M059J (cell line): ENCODE measurements at places on chromosomes 7 and 10. TPM values are rescaled to one million over a fixed set of nuclear protein-coding genes. Genes with fewer than 3 reads are reported as not detected.

- no peak for DNase-seq
These were observed 4.0 kb downstream of the GPR15LG start for GRCh38 chr10:84177541-84178141.

The TMEM176A gene
- 0.34 TPM in 1 of 2 replicates, not detected in the other for total RNA-seq

GRCh38 chr7:23238983-23239652 lies 7.5 kb upstream of the GPNMB start:
- DNase-seq, result no peak

- no peak for DNase-seq
These were observed 94.7 kb downstream of the OSBPL3 start for GRCh38 chr7:24885305-24885704.

The PCGF6 gene
- 16.8 and 26.6 TPM in 2 replicates for total RNA-seq

The PKD2L1 gene
- total RNA-seq, result not detected in 2 replicates

- no peak for DNase-seq
These were observed 571.1 kb downstream of the GRID1 start for GRCh38 chr10:85795460-85795859.

DNA sequence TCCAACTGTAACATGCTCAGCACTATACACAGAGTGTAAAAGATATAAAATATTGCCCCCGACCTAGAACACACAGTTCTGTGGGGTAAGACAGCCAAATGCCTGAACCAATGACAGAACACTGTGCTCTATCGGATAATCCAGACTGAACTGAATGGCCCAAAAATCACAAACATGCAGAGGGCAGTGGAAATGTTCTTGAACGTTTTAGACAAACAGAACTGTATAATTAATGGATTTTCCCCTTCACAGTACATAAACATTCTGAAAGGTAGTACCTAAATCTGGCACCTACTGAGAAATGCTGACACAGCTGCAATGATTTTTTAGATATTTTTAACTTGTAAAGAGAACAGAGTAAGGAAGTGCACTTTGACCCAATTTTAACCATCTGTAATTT lies 33.4 kb downstream of the PARD3 start:
- no peak for DNase-seq

DNA sequence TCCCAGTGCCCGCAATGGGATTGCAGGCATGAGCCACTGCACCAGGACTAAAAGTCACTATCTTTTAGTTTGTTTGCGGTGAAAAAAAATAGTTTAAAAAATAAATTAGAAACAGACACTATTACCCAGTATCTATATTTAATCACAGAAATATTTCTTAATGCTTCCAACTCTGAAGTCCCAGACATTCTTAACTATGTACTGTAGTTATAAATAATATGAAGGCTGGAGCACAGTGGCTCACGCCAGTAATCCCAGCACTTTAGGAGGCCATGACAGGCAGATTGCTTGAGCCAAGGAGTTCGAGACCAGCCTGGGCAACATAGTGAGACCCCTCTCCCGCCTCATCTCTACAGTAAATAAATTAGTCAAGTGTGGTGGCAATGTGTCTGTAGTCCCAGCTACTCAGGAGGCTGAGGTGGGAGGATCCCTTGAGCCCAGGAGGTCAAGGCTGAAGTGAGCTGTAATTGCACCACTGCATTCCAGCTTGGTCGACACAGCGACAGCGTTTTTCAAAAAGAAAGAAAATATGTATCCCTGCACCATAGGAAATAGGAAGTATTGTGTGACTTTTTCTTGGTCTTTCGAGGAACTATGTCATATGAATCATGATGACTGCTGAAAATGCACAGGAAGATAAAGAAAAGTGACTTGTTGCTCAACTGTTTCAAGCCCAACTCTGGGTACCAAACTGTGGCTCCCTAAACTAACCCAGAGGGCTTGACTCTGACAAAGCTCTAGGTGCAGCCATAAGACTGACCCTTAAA lies 74.9 kb upstream of the STEAP1B start:
- DNase-seq, result peak; percentile 20

DNA sequence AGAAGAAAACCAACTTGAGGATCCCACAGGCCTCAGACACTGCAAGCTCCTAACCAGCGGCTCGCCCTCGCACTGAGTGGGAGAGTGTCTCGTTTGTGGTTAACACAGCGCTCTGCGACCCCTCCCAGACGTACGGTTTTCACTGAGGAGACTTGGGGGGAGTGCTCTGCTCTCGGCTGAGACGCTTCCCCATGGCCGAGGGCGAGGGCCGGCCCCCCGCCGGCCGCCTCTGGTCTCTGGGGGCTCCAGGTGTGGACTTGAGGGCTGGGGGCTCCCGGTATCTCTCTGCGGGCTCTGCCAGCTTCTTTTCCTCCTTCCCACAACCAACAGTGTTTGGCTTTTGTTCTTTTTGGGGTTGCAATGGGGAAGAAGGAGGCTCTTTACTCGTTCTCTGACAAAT lies 118.7 kb downstream of the LARP4B start:
- no peak for DNase-seq

DNA sequence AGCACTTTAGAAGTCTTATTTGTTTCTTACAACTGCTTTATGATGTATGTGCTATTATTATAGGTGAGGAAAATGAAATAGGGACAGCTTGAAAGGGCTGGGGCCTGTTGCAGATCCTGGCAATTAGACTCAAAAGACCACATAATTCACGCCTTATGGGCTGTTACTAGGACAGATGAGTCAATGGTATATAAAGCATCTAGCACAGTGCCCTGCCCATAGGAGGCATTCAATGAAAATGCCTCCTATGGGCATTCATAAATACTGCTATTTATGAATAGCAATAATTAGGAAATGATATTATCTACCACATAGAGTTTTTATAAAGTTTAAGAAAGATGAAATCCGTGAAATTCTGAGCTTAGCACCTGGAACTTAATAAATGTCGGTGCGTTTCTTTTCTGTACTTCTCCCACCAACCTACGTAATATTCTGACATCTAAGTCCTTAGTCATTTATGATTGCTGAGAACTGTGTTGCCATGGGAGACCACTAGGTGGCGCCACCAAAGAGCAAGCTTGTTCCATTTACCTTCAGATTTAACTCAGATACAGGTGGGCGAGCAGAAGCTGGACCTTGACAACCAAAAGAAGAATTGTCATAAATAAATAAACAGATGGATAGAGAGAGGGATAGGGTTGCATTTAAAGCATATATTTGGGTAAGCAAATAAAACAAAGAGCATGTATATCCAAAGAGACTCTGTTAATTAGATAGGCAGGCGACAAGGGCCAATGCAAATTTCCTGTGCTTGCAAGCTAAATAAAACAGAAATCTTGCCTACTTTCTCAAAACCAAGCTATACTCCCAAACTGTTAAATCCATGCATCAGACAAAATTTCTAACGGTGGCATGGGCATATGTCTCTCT lies 699.9 kb downstream of the INHBA start:
- DNase-seq, result peak; percentile 52

GRCh38 chr10:12874501-12874900 lies 127.0 kb downstream of the CCDC3 start:
- DNase-seq, result no peak
